AG04450 (cell line): ENCODE measurements at places on chromosomes 5 and 9.

DNA sequence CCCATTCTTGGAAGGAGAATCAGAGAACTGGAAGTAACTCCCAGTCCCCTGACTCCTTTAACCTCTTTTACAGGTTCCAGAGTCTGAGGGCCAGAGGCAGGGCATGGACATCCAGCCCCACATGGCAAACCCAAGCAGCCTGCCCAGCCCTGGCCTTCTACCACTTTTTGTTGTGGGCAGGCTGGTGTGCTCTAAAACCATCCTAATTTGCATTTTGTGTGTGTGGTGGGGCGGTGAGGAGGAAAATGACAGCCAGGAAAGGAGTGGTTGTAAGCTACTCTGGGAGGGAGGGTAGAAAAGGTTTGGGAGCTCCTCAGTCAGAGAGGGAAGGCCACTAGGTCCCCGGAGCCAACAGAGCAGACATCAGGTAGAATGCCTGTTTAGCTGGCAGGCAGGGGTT is 90.6 kb downstream of the PSD2 start:
- DNase-seq, result no peak

GRCh38 chr9:133787754-133788025 is 49.5 kb upstream of the SARDH start:
- no peak for DNase-seq

DNA sequence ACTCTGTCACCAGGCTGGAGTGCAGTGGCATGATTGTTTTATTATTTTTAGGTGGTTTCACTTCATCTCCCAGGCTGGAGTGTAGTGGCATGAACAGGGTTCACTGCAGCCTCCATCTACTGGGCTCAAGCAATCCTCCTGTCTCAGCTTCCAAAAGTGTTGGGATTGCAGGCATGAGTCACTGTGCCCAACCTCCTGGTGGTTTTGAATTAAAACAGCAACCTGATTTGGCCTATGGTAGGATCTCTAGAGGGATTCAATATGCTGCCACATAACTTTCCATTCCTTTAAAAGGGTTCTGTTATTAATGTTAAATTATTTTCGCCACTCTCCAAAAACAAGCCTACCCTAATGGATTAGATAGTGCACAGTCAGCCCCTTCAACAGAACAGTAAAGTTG is 9.9 kb upstream of the HSPA4 start:
- DNase-seq, result no peak

DNA sequence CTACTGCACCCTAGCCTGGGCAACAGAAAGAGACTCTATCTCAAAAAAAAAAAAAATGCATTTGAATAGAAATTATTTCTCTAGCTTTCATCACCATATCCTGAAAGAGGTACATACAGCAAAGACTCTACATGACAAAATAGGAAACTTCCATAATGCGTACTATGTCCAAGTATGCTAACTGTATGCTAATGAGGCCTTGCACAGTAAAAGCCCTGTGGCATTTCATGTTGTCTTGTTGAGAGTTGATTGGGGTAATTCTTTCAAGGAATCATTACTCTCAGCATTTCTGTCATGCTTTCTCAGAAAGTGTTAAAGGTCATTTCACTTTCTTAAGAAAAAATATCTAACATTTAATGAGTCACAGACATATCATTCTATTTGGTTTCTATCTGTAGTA is 393.4 kb downstream of the CTNND2 start:
- no peak for DNase-seq
